Motor neuron (in vitro differentiated cells): ENCODE measurements at places on chromosomes 12 and 14. TPM values are rescaled to one million over a fixed set of nuclear protein-coding genes. Genes with fewer than 3 reads are reported as not detected.

DNA sequence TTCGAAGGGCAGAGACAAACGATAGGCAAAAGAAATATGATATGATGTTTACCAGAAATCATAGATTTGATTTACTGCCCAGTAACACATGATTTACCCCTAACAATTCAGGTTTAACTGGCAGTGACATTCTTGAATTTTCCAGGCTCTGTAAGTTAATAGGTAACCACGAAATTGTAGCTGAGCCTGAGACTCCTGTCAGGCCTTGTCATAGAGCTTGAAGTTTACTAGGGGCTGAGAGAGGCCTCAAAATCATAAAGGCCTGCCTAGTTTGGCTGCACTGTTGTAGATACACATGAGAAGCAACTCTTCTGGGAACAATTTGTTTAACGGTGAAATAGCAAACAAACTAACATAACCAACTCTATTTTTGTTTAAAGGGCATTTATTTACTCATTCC is 3.3 kb downstream of the ERP27 start:
- ATAC-seq = no peak

DNA sequence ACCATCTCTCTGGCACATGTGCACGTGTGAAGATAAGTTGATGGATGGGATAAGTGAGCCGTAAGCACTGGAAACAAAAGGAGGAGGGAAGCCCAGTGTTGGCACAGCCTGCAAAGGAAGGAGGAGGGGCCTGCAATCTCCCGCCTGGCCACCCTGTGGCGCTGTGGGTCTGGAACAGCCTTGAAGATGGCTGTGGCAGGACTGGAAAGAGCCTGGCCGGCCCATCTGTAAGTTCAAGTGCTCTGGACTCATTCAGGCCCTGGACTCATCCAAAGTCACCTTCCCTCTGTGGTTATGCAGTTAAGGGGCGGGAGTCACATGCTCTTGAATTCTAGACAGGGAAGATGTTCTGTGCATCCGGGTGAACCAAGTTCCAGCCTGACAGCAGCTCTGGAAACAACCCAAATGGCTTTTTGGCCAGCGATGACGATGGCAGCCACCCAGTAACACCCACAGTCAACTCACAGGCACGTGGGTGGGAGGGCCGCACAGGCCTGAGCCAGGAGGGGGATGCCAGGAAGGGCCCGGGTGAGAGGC is 50.4 kb downstream of the CHGA start:
- ATAC-seq = peak; percentile 71

DNA sequence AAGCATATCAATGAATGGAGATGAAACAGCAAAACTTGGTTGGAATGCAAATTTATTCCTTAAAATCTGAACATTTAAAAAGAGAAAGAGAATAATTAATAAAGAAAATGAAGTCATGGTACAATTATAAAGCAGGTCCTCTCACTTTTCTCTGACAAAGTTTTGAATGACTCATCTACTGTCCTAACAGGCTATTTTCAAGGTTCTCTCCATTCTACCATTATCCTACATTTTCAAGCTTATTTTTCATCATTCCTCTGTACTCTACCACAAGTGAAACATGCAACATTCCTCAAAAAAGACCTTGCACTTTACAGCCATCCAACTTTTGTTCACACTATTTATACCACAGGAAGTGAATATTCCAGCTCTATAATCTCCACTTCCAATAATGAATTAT is 36.9 kb upstream of the AP4S1 start:
- ATAC-seq = no peak

- no peak for ATAC-seq
Observed at GRCh38 chr12:79945433-79945832, 10.5 kb upstream of the PPP1R12A start.

MANSC4 gene
- total RNA-seq = 0.27 and 0.52 TPM in 2 replicates

SLC17A8 gene
- total RNA-seq = 0.33 and 0.56 TPM in 2 replicates
